D721Med (cell line): ENCODE measurements at places on chromosomes 2 and 18.

GRCh38 chr2:88059979-88060906, 4.7 kb upstream of the KRCC1 start:
- DNase-seq, result peak; percentile 38

- DNase-seq, result no peak
Measured at GRCh38 chr18:59646228-59646962, 50.8 kb downstream of the CCBE1 start.

DNA sequence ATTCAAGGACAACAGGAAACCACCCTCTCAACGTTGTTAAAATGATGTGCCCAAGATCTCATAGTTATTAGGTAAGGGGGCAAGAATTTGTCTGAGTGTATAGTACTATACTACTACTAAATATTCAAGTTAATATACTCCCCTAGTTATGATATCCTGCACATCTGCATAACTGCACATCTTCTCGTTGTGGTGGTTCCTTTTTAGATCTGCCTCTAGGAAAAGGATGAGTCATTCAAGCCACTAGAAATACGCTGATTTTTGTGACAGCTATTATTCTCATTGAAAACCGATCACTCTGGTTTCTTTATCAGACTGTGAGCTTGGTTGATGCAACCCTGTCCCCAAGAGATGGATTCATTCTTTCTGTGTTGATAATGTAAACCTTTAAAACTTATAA, 1067.0 kb upstream of the FANCL start:
- no peak for DNase-seq

- no peak for DNase-seq
Measured at GRCh38 chr18:44701227-44701626, 20.5 kb downstream of the SETBP1 start.

DNA sequence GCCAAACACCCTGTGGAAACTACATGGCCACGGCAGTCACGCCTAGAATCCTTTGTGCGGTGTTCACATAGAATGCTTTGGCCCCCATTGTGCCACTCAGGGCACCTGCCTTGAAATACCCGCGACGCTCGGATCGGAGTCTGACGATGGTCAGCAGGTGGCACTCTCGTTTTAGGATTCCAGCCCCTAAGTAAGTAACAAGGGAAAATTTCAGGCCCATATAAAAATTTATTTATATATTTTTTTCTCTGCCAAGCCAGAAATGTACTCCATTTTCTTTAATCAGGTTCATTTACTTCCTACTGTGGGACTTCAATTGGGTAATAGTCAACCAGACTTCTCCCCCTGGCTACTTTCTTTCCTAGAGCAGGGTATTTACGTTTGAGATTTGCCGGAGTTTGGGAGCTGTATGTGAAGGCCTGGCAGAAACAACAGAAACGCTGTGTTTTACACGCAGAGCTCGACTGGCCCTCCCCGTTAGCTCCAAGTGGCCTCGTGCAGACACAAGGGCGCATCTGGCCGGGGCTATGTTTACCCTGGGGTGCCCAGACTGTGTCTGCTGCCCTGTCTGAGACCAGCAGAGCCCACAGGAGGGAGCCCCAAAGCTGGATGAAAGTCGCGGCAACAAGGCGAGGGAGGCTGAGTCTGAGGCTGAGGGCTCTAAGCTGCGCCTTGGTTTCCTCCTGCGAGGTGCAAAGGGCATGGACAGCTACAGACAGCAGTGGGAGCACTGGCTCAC, 41.6 kb downstream of the LRRC30 start:
- DNase-seq, result peak; percentile 47

DNA sequence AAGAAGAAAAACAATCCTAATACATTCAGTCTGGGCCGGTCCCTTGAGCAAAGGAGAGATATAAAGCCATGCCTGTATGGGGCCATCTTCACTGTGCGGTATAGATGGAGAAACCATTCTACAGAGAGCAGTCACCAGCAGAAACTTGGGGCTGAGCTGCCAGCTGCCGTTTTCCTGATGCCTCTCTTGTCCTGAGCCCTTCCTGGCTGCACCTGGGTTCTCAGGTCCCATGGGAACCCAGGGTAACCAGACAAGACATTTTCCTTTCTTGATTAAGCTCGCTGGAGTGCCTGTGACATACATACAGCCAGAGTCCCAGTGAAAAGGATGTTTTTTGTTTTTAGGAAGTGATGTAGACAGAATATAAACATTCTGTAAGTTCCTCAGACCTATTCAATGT, 5.3 kb upstream of the METTL21A start:
- DNase-seq, result no peak

DNA sequence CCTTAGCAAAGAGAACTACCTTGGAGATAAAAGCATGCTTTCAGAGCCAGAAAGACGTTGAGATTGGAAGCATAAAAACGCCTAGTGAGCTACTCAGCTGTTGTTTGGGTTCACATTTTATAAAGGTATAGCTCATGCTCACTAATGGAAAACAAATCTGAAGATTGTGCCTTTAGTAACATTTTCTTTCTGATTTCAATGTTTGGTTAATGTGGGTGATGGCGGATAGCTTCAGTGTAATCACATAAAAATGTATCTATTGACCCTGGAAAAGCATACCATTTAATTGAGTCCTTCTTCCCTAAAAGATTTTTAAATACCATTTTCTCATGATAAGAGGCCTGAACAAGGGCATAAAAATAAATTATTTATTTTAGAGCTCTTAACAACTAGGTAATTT, 73.4 kb downstream of the DTNA start:
- DNase-seq, result no peak

- DNase-seq, result no peak
Measured at GRCh38 chr18:50642439-50642838, 82.6 kb downstream of the MAPK4 start.

GRCh38 chr2:30098266-30099005, 48.4 kb upstream of the YPEL5 start:
- no peak for DNase-seq

GRCh38 chr2:204124140-204124750, 187.7 kb downstream of the ICOS start:
- DNase-seq, result no peak

DNA sequence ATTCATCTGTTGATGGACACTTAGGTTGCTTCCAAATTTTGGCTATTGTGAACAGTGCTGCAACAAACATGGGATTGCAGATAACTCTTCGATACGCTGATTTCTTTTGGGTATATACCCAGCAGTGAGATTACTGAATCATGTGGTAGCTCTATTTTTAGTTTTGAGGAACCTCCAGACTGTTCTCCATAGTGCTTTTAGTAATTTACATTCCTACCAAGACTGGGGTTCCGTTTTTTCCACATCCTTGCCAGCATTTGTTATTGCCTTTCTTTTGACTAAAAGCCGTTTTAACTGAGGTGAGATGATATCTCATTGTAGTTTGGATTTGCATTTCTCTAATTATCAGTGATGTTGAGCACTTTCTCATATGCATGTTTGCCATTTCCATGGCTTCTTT, 200.3 kb downstream of the MBD5 start:
- no peak for DNase-seq

- no peak for DNase-seq
Measured at GRCh38 chr2:190678444-190679162, 29.7 kb downstream of the NAB1 start.

GRCh38 chr2:199693861-199694260, 157.1 kb downstream of the FTCDNL1 start:
- DNase-seq, result no peak

DNA sequence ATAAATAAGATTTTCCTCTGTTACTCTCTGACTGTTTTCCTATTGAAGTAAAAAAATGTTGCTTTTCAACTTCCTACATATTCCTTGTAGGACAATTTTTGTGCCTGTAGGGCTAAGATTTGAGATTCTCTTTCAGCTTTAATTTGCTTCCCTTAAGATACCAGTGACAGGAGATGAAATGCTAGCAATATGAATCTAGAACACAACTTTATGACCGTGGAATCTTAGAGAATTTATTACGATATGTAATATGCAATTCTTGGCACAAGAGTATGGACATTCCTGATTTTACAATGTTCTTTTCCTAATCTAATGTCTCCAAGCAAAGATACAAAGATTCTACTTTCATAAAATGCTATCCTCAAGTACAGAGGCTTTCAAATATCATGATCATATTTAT, 180.9 kb downstream of the KCNE4 start:
- DNase-seq, result no peak

DNA sequence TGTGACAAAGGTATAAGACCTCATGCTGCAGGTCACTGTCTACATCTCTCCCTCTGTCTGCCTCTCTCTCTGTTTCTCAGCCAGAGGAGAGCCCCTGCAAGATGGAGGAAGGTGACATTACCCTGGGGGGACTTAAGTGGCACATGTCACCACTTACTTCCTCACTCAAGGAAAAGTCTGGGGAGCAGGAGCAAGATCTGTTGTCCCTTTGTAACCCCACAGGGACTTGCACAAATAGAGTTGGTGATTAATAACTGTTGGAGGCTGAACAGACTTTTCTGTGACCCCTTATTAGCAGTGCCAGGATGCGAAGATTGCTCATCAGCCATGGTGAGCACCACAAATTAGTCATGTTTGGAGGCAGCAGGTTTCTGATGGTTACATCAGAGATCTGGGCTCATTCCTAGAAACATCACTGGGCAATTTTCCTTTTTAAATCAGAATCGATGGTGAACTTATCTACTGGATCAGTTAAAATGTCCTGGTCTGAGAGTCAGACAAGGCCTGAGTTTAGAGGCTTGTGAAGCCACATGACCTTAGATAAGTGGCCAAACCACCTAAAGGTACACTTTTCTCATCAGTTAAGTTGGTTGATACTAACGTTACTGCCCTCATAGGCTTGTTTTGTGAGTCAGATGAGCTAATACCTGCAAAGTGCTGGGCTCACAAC, 81.2 kb upstream of the LTBP1 start:
- DNase-seq, result no peak

GRCh38 chr2:40048506-40048905, 269.4 kb upstream of the THUMPD2 start:
- DNase-seq, result no peak

GRCh38 chr2:4873364-4873763, 818.8 kb upstream of the SOX11 start:
- no peak for DNase-seq

DNA sequence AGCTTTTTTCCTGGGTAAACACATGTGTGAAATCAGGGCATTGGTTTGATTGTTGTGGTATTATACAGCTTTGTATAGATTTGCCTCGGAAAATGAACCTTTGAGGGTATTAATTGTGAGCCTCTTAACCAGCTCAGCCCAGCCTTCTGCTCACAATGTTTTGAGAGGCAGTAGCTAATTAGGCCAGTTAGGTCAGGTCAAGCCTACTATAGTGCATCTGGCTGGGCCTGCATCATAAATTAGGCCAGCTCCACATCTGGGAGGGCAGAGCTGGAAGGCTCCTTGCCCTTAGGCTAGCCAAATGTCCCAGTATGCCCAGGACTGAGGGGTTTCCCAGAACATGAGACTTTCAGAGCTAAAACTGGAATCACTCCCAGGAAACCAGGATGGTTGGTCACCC, 43.0 kb downstream of the LRATD1 start:
- no peak for DNase-seq

DNA sequence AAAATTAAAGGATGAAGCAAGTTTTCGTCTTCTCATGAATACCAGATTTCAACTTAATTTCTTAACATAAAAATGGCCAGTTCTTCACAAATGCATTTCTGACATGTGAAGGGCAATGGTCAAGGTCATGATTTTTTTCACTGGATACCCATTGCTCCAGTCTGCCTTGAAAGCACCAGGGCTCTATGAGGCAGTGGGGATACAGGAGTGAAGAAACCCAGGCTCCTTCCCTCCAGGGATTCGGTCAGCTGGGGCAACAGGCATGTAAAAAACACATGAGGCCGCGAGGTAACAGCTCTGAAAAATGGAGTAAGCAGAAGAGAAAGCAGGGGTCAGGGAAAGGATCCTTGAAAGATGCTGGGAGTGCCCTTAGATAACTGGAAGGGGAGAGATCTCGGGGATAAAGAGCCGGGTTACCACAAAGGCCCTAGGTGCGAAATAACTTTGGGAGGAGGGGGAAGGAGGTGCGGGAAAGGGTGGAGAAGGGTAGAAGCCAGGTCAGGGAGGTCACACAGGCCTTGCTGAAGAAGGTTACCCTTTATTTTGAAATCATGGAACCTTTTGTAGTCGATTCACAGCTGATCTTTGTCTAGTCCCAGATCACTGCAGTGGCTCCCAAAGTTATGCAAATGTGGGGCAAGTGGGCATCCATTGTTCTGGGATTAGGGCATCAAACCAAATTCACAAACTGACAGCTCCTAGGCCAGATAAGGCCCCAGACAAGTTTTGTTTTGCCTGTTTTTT, 5.2 kb upstream of the SPRED2 start:
- DNase-seq, result no peak

- DNase-seq, result no peak
Measured at GRCh38 chr2:172985139-172985892, 90.3 kb upstream of the MAP3K20 start.

- no peak for DNase-seq
Measured at GRCh38 chr18:36249392-36249791, 48.1 kb upstream of the FHOD3 start.

GRCh38 chr18:57444301-57444759, 9.2 kb downstream of the ONECUT2 start:
- DNase-seq, result no peak

DNA sequence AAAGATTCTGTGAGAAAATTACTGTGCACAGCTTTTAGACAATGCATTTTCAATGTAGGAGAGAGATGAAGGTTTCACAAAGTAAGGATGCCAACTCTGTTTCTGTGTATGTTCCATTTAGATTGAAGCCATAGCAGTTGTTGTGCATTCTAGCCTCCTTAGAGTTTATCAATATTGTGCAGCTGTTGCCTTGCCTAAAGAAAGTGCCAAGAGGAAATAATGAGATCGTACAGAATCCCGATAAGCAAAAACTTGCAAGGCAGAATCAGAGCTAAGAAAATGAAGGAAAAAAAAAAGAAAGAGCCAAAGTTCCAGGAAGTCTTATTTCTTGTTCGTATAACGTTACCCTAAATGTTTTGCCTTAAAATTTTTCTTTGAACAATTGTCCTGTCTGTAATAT, 965.0 kb downstream of the DCDC2C start:
- DNase-seq, result no peak

GRCh38 chr2:137221797-137222492, 456.6 kb downstream of the THSD7B start:
- DNase-seq, result no peak

GRCh38 chr2:177183860-177184259, 28.7 kb upstream of the HNRNPA3 start:
- no peak for DNase-seq

DNA sequence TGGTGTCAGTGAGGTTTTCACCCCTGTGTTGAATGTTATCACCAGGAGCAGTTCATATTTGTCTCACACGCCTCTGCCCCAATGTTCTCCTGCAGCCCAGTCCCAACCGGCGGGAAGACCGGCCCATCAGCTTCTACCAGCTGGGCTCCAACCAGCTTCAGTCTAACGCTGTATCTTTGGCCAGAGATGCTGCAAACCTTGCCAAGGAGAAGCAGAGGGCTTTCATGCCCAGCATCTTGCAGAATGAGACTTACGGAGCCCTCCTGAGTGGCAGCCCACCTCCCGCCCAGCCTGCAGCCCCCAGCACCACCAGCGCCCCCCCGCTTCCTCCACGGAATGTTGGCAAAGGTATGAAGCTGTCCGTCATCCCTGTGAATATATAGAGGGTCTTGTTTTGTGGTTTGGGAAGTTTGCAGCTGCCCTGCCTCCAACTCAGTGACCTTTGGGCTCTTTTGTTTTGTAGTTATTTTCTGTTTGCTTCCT, 35.1 kb downstream of the ITGB1BP1 start:
- no peak for DNase-seq

GRCh38 chr2:104849618-104850141, 4.2 kb upstream of the POU3F3 start:
- no peak for DNase-seq
